NCI-H774 (cell line): ENCODE measurements at places on chromosomes 2 and 18.

GRCh38 chr18:5529471-5529870 lies 14.3 kb downstream of the EPB41L3 start:
- no peak for DNase-seq

- no peak for DNase-seq
These were observed 14.3 kb downstream of the PPP3R1 start for GRCh38 chr2:68237976-68238580.

DNA sequence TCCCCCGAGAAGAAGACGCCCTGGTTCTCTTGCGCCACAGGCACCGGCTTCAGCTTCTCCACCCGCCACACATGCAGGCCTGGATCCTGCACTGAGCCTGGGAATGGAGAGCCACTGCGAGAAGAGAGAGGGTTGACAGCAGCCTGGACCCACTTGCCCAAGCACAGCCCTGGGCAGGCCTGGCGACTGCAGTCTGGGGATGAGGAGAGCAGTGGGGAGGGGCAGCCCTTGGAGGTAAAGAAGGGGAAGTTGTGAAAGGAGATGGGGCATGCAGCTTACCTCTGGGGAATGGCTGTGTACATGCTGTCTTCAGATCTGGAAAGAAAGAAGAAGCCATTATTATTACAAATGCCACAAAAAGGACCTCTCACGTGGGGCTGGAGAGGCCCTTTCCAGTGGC lies 8.3 kb downstream of the CAPG start:
- no peak for DNase-seq

DNA sequence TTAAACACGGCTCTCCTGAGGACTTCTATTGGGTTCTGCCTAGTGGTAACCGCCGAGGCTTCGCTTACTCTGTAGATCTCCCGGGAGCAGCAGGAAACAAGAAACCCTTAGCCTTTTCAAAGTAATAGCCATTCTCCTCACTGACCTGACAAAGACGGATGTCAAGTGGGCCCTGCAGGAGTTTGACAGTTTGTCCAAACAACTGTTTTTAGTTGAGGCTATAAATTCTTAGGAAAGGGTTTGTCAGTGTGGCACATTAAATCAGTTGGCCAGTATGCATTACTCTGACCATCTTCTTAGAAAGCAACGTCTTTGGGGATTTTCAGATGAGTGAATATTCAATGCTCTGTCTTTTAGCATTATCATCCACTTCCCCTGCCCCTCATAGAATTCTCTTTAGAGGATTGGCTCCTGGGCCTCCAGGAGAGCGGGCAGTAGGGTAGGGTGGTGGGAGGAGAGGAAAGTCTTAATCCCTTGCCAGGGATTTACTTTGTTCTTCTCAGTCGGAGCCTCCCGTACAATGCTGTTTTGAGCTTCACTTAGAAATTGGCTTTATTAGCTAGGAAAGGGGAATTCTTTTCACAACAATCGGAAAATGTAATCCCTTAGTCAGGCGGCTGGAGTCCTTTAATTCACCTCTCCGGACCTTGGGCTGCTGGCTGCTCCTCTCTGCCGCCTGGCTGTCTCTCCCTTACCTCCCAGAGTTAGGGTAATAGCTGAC lies 13.3 kb upstream of the C18orf32 start:
- no peak for DNase-seq

DNA sequence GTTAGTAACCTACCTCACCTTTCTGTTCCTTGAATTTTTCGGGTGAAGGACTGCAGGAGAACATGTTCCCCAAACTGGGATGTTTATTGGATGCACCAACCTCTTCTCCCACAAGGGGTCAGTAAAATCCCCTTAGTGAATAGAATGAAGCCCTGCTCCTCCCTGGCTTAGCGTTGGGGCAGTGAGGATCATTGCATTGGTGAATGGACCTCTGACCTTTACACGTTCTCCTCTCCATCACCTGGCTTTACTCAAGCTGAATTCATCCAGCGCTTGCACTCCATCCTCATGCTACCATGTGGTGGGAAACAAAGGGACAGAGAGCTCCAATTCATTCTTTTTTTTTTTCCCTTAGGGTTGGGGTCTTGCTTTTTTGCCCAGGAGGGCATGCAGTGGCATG lies 157.2 kb downstream of the MIB1 start:
- peak; percentile 39 for DNase-seq

- DNase-seq = no peak
These were observed 236.8 kb downstream of the SATB2 start for GRCh38 chr2:199220920-199221319.

DNA sequence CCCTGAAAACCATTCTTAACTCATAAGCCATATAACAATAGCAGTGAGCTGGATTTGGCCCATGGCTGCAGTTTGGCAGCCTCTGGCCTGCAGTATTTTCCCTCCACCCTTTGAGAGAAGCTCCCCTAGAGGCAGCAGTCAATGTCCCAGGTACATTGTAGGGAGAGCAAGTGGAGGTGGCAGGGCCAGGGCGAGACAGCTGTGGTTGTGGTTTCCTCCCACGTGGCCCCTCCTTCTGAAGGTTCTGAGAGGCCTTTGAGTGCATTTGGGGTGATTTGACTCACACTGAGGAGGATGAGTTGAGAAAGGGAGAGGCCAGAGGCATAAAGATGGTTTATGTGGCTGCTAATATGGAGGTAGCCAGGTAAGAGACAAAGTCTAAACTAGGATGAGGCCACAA lies 45.5 kb upstream of the LDAH start:
- DNase-seq = no peak

DNA sequence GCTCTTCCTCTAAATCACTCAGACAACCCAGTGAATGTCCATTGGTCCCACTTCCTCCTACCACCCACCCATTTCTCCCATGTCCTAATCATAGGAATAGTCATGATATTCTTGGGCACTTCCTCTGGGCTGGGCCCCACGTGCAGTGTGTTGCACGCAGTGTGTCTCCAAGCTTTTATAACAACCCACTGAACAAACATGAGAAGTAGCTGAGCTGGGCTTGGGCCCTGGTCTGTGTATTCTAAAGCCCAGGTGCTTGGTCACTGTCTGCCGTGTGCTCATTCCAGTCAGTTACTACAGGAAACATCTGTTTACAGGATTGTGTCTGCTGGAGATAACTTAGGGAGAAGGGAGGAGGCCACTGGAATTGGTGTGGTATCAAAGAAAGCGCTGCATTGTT lies 64.2 kb upstream of the THOC1 start:
- DNase-seq = no peak
